Thyroid gland (tissue), 4 donors: ENCODE measurements at places on chromosomes 7 and 10. TPM values are rescaled to one million over a fixed set of nuclear protein-coding genes. Genes with fewer than 3 reads are reported as not detected.

GRCh38 chr10:44393834-44394547 lies 9.1 kb upstream of the CXCL12 start:
- no peak for DNase-seq

- DNase-seq, result no peak
Measured at GRCh38 chr10:46094931-46095750, 49.1 kb upstream of the MSMB start.

- no peak for DNase-seq
Measured at GRCh38 chr7:84134169-84134568, 60.4 kb downstream of the SEMA3A start.

ZNF488 gene
- total RNA-seq, result not detected
